Activated CD4-positive, alpha-beta T cell treated with anti-CD3 and anti-CD28 coated beads for 36 hours (primary cell): ENCODE measurements at places on chromosomes 5 and 9.

DNA sequence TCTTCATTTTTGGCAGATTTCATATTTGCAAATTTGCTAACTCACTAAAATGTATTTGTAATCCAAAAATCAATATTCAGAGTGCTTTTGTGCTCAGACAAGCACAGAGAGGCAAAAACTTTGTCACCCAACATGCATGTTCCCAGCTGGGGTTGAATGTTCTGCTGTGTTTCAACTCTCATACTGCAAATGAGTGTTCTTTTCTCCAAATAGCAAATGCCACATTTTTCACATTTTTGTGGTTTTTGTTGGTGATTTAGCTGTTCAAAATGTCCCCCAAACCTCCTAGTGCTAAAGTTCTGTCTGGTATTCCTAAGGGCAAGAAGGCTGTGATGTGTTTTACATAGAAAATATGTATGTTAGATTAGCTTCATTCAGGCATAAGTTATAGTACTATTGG, 87.3 kb upstream of the PCSK5 start:
- DNase-seq = no peak

- DNase-seq = no peak
Measured at GRCh38 chr9:132597073-132597775, 14.8 kb downstream of the BARHL1 start.

- no peak for DNase-seq
Measured at GRCh38 chr9:133679466-133680061, 43.4 kb downstream of the DBH start.

DNA sequence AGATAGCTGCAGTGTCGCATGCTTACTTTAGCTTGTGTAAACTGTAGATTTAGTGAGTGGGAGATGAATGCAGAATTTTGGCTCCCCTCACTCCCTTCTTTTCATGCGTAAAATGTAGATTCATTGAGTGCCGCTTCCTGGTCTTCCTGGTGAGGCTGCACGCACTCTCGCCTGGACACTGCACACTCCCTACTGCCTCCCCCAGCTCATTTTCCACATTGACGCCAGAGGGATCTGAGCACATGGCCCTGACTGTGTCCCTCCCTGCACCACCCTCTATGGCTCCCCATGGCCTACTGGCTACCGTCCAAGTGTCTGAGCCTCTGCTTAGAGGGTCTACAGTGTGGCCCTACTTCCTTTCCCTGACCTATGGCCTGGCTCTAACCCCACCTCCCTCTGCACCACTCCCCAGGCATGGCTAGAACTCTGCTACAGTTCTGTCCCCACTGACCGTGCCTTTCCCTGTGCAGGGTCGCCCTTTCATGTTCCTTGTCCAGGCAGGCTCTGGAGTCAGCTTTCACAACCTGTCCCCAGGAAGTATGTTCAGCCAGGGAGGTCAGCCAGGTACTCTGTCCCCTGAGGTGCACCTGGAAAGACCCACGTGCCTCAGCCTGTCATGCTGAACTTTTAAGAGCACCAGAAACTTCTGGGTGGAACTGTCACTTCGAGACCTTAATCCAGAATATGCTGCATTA, 160.6 kb downstream of the COL23A1 start:
- no peak for DNase-seq

DNA sequence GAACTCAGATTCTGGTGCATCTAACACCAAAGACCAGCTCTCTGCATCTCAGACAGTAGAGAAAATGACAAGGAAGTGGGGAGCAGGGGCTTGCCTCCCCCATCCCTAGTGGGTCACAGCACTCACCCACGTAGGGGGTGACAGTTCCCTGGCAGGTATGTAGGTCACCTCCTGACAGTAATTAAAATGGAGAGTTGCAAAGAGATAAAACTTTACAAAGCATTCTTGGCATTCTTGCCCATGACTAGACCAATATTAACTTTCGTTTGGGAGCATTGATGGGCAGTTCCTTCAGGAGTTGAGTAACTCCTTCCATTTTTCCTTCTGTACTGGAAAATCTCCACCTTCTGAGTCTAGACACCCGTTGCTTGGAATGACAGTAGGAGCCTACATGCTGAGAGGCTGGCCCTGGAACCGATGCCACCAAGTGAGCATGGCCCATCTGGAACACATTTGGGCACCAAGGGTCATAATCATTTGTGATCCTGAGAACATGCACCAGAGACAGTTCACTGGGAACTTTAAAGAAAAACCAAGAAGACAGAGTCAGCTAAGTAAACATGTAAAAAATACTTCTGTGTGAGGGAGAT, 81.5 kb upstream of the MSX2 start:
- no peak for DNase-seq

GRCh38 chr9:131266266-131267229, 9.8 kb downstream of the FAM78A start:
- peak; percentile 81 for DNase-seq

DNA sequence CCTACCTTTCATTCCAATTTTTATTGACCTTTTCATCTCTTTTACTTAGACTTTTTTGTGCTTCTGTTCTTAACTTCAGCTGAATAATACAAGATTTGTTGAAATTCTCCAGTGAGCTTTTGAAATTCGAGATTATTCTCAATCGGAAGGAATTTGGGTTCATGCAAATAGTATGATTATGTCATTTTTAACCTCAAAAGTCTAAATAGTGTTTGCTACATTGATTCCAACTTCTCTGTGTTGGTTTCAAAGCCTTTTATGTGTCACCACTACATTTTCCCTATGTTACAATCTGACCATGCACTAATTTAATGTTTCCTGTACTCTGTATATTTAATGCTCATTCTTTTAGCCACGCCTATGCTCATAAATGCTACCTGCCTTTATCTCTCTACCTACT, 44.1 kb downstream of the VPS13A start:
- DNase-seq = no peak

DNA sequence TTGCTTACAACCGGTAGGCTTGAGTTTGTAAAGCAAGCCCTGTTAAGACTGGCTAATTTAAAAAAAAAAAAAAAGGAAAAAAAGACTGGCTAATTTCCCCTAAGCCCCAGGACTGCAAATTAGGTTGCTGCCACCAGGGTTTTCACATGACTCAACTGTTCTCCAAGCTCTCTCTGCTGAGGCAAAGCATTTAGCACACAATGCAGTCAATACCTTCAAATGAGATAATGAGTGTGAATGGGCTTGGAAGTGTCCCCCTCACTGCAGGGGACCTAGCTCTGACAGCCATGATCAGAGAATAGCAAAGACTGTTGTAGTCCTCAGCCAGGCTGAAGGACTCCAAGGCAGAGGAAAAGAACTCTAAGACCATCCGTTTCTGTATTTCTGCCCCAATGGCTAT, 42.8 kb upstream of the ZSWIM6 start:
- no peak for DNase-seq

GRCh38 chr5:133129950-133130349, 78.1 kb downstream of the HSPA4 start:
- DNase-seq = no peak

GRCh38 chr5:128062172-128062746, 21.3 kb upstream of the SLC12A2 start:
- no peak for DNase-seq

- no peak for DNase-seq
Measured at GRCh38 chr5:2105141-2105540, 222.4 kb upstream of the IRX4 start.

- no peak for DNase-seq
Measured at GRCh38 chr9:85940275-85940831, 593 bp upstream of the NAA35 start.

- no peak for DNase-seq
Measured at GRCh38 chr5:121503111-121503840, 348.4 kb upstream of the FTMT start.

DNA sequence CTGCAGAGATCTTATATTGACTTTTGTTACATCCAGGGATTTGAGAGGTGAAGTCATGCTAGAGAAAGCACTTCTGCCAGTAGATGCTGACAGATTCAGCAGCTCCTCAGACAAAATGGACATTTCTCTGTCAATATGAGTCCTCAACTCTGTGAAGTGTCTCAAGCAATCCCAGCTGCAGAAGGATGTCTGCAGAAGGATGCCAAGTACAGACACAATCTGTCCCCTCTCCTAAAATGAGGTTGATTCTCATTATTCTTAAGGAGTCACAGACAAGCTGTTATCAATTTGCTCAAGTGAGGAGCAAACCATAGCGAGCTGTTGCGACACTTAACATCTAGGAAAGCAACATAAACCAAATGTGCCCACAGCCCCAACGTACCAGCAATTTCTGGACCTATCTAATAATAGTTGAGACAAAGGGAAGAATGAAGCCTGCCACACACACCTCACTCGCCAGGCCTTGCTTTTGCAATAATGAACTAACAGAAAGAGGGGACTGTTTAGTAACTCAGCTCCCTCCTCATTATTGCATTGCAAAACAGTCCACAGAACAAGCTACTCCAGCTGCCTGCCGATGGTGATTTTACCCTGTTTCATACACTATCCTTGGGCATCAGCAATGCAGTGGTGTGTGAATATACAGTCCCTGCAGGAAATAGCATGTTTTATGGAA, 364.2 kb upstream of the PDE4D start:
- DNase-seq = no peak

- DNase-seq = no peak
Measured at GRCh38 chr5:7218141-7218540, 177.8 kb upstream of the ADCY2 start.

- no peak for DNase-seq
Measured at GRCh38 chr5:89233462-89233861, 350.5 kb upstream of the MEF2C start.

GRCh38 chr9:34642679-34643078, 3.8 kb upstream of the GALT start:
- DNase-seq = no peak

GRCh38 chr5:149019679-149020078, 43.2 kb downstream of the SH3TC2 start:
- DNase-seq = no peak
